OCI-M1 (cell line): ENCODE measurements at places on chromosomes 12 and 14.

DNA sequence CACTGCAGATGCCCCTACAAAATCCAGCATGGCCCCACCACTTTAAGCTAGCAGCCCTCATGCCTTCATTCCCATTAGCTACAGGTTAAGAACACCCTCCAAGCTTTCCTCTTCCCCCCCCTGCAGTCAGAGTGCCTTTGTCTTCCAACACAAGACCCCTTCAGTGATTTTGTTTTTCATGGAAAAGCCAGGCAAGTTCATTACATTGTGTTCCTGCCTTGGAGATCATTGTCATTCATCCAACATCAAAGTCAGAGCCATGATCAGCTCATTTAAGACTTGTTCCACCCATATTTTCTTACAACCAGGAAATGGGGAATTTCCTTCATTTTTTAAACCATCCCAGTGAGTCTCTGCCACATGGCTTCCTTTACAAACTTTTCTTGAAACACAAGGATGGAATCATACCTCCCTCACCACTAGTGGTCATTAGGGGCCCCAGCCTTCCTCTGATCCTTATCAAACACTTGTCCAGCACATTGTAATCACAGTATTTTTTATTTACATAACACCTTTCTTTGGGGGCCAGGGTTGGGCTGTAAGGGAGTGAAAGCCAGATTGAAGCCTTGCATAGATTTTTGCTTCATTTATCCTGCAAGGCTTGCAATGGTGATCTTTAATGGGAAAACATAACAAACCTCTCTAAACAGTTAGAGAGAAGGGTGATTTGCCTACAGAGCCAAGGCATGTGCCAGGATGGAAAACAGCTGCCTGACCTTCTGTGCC is 765.3 kb downstream of the MED13L start:
- DNase-seq, result no peak

DNA sequence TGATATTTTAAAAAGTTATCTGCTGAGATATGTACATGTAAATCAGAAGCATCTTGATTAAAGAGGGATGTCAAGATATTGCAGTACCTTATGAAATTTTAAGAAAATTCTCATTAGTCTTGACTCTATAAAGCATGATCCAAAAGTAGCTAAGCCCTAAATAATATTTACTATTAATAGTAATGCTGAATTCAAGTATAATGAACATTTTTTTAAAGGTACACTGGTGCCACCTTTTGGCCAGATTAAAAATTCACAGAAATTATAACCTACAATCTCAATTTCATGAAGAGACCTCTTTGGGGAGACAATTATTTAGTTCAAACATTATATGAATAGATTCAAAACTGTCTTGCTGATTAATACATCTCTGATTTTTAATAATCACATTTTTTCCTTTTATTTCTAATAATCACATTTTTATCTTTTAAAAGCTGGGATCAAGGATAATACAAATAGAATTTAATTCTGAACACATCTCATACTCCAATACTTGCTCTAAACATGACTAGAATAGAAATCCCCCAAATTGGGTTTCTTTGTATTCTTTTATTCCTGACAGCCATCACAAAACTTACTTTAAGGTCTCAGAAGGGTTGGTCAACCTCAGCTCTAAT is 13.4 kb downstream of the AKAP5 start:
- peak; percentile 31 for DNase-seq

DNA sequence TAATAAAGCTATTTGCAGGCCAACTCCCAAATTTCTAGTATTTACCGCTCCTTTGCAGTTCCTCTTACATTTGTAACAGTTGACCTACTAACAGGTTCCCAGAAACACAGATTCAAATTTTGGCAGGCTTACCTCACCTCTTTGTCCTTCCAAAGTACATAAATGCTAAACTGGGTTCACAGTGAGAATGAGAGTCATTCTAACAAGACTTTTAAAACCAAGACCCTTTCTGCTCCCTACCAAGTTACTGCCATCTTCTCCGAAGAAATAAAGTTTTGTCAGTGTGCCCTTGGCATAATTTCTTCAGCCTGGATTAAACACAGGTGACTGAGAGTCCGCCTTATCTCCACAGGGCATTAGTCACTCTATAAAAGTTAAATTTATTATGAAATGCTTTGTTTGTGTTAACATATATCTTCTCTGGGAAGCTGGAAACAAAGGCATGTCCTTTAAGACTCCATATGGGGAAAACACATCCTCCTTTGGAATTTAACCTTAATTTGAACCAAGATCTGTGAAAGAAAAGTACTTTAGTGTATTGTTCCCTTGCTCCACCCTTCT is 28.2 kb downstream of the FOXA1 start:
- DNase-seq, result no peak

DNA sequence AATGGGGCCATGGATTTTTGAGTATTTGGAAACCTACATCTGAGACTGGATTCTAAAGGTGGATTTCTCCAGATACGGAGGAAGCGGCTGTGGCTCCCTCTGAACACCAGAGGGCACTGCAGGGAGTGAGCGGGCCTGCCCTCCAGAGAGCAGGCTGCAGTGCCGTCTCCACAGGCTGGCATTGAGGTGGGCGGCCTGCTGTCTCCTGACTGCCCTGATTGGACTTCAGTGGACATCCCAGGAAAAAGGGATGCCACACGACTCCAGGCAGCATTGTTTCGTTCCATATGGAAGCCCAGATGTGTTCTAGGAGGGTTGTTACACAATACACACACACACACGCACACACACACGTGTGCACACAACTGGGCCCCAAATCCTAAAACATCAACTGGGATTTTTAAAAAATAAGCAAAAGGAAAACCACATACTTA is 20.9 kb upstream of the ANO2 start:
- DNase-seq, result peak; percentile 69

GRCh38 chr14:31410048-31410650 is 10.2 kb downstream of the HEATR5A start:
- peak; percentile 70 for DNase-seq

DNA sequence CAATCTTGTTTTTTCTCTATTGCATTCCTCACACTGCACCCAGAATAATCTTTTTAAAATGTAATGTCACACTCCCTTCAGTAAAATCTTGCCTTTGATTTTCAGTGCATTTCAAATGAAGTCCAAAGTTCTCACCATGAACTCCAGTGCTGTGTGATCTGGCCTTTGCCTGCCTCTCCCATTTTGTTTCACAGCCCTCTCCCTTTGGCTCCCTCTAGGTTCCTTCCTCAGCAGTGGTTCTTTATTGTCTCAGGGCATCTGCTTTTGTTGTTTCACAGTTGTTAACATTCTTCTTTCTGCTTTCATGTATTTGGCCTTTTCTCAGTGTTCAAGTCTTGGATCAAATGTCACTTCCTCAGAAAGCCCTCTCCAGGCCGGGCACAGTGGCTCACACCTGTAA is 84.5 kb upstream of the AMN1 start:
- DNase-seq, result peak; percentile 40

GRCh38 chr12:11496157-11496851 is 100.9 kb upstream of the PRB2 start:
- DNase-seq, result no peak

- DNase-seq, result no peak
Observed at GRCh38 chr12:4820971-4821370, 88.7 kb upstream of the KCNA1 start.

GRCh38 chr14:102419716-102420115 is 57.0 kb downstream of the TECPR2 start:
- no peak for DNase-seq
